ENCODE measurements at places on chromosomes 3 and 15.
A peak's percentile ranks its signal among the peaks of the same experiment; 100 is the strongest.

- ATAC-seq, result peak; percentile 63
Observed at GRCh38 chr3:4474683-4475490, 7.8 kb upstream of the SUMF1 start.

- peak; percentile 32 for ATAC-seq
Observed at GRCh38 chr3:9244495-9245183, 4.8 kb downstream of the SRGAP3 start.

DNA sequence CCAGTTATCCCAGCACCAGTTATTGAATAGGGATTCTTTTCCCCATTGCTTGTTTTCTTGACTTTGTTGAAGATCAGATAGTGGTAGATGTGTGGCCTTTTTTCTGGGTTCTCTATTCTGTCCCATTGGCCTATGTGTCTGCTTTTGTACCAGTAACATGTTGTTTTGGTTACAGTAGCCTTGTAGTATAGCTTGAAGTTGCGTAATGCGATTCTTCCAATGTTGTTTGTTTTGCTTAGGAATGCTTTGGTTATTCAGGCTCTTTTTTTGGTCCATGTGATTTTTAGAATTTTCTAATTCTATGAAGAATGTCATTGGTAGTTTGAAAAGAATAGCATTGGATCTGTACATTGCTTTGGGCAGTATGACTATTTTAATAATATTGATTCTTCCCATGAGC lies 94.3 kb upstream of the CHMP2B start:
- no peak for ATAC-seq

DNA sequence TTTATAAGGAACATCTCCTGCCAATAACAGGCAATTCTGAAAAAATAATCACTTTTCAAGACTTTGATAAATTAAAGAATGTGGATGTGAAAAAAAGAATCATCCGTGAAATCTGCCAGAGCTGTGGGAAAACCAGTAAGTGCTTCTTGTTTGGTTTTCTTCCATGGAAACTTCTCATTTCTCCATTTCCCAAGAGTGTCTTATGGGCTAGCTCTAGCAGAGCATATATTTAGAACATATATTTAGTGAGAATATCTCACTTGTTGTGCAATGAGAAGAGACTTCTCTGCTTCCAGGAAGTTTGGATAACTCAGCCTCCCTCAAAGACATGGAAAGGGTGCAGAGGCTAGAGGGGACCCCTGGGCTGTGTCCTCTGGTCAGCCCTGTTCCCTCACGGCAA lies 49.9 kb downstream of the COL6A5 start:
- ATAC-seq, result no peak

DNA sequence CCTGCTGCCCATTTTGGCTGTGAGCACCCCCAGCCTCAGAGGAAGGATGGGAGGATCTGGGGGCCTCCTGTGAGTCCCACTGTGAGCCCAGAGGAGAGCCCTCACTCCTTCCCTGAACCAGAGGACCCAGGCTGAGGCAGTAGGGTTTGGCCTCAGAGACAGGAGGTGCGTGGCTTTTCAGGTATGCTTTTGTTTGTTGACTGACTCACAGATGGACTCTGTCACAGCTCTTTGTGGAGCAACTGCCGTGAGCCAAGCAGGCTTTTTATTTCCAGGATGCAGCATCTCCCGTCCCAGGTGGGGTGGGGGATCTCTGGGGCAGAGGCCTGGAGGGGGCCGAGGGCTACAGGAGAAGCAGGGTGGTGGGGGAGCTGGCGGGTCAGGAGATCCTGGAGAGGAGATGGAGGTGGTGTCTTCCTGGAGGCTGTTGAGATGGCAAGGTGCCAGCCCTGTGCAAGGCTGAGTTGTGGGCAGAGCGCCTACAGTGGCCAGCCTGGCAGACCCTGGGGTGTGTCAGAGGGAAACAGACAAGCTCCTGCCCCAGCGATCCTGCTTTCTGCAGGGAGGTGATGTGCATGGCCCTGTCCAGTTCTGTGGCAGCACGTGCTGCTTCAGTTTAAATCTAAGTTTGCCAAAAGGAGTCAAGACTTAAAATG lies 24.0 kb downstream of the PLXNA1 start:
- no peak for ATAC-seq

DNA sequence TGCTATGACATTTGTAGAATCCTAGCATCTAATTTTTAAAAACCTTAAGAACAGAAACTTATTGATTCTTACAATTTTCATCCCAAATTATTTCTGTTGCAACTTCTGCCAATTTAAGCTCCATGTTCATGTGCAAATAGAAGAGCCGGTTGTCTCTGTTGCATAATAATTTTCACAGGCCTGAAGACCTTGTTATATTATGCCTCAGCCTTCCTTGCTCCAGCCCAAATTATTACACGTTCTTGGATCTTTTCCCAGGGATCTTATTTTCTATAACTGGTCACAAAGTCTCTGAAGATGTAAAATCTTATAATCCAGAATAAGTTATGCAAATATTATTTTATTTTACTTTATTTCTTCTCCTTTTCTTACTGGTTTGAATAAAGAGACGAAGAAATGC lies 210.7 kb upstream of the DPH6 start:
- no peak for ATAC-seq

DNA sequence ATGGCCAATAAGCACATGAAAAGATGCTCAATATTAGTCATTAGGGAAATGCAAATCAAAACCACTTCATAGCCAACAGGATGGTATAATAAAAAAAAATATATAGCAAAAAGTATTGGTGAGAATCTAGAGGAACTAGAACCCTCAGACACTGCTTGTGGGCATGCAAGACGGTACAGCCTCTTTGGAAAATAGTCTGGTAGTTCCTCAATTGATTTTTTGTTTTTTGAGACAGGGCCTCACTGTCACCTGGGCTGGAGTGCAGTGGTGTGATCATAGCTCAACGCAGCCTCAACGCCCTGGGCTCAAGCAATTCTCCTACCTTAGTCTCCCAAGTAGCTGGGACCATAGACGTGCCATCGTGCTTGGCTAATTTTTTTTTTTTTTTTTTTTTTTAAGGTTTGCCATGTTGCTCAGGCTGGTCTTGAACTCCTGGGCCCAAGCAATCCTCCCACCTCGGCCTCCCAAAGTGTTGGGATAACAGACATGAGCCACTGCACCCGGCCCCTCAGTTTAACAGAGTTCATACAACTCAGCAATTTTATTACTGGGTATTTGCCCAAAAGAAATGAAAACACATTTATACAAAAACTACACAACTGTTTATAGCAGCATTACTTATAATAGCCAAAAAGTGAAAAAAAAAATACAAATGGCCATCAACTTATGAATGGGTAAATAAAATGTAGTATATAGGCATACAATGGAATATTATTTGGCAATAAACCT lies 5.1 kb downstream of the PRC1 start:
- no peak for ATAC-seq

DNA sequence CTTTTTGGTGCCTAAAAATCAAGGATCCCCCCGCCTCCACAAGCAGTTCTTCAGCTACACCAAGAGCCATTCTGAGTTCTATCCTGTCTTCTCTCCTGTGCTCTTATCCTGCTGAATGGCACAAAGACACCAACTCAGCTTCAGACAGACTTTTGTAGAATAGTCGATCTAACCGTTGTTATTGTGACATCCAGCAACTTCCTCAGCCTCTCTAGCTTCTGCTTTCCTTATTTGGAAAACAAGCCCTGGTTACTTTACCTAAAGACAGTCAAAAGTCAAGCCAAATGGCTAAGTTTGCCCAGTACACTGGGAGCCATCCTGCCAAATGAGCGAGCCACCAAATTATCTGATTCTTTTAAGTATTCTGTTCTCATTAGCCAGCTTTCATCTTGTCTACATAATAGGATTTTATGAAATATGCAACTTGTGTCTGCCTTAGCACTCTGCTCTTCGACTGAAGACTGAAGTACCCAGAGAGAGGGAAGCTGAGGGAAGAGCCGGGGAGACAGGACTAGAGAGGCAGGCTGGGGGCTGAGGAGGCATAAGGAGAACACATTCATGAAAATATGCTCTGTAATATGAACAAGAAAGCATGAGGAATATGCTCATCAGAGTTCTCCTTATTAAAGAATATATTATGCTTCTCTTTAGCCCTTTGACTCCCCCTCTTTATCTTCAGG lies 35.1 kb downstream of the LYZL4 start:
- ATAC-seq, result no peak

- no peak for ATAC-seq
Observed at GRCh38 chr15:69343133-69343532, 44.4 kb downstream of the PAQR5 start.

DNA sequence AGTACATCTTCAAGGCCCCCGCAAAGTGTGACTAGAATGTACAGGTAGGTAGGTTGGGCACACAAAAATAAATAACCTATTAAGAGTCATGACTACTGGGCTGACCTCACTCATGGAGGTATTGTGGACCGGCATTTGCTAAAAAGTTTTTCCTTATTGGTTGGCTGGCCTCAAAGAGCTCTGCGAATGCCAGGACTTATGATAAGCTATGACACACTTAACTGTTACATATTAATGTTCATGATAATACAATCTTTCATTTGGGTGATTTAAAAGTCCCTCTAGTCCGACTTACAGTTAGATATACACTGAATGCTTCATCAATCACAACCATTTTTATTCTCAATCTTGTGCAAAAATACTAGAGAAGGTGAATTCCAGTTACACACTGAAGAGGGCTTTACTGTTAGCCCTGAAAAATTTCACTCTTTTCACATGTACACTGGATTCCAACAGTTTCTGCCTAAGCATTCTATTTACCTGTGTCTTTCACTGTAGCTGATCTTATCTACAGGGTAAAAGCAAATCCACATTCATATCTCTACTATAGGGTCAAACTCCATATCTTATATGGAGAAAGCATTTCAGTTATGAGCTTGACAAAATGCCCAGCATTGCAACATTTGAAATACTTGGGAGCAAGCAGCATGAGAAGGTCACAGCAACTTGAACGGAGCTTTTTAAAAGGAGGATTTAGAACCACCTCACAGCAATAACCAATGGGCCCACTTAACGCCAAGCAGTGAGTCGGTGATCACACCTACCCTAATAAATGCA lies 329.1 kb downstream of the FOXP1 start:
- 0 out of 3 replicates have a peak, but pooled peaks have one; percentile 3 for ATAC-seq

DNA sequence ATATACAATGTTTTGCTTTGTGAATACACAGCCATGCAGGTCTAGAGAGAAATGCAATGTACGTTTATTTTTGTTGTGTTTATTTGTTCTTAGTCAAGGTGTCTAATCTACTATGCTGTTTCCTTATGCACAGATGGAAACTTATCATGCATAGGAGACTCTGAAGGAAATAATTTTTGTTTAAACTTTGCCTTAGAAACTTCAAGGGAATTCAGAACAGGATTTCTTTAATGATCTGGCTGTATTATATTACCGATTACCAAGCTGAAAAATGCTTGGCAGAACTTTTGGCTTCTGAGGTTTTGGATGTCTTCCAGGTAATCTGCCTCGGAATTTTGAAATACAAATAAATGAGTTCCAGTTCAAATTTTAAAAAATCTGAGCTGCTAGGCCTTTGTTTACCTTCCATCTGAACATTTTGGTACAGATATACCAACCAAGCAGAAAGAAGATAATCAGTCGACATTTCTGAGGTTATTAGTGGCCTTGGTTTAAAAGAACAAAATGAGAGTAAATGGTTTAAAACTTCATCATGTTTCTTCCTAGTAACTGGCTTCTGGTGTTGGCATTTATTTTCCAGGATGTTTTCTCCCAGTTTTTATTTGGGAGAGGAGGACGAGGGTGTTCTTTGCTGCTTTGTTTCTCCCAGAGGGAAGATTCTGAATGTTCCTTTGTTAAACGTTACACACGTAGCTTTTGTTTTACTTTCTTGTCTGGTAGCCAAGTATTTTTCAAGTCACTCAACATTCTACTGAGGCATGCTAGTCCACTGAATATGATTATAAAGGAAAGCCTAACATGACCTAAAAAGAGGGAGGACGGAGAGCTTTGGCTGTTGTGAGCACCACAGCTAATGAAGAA lies 421.8 kb upstream of the TBL1XR1 start:
- ATAC-seq, result peak; percentile 65

DNA sequence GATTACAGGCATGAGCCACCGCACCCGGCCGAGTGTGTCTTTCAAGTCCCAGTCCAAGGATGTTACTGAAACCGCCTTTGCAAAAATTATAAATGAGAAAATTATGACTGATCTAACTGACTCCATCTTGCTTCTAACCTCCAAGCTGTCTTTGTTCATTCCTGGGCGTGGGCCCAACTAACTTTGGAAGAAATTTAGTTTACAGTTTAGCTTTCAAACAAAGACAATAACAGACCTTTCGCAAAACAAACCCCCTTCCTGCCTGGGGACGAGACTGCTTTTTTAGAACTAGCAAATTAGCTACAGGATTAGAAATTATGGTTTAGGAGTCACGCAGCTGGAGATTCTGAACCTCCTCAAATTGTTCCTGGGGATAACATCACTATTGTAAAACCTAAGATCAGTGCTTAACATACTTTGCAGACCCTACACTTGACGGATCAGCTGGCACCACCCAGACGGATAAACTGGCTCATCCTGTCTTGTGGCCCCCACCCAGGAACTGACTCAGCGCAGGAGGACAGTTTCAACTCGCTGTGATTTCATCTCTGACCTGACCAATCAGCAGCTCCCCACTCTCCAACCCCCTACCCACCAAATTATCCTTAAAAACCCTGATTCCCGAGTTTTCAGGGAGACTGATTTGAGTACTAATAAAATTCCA lies 23.8 kb downstream of the NANOGP8 start:
- ATAC-seq, result no peak

DNA sequence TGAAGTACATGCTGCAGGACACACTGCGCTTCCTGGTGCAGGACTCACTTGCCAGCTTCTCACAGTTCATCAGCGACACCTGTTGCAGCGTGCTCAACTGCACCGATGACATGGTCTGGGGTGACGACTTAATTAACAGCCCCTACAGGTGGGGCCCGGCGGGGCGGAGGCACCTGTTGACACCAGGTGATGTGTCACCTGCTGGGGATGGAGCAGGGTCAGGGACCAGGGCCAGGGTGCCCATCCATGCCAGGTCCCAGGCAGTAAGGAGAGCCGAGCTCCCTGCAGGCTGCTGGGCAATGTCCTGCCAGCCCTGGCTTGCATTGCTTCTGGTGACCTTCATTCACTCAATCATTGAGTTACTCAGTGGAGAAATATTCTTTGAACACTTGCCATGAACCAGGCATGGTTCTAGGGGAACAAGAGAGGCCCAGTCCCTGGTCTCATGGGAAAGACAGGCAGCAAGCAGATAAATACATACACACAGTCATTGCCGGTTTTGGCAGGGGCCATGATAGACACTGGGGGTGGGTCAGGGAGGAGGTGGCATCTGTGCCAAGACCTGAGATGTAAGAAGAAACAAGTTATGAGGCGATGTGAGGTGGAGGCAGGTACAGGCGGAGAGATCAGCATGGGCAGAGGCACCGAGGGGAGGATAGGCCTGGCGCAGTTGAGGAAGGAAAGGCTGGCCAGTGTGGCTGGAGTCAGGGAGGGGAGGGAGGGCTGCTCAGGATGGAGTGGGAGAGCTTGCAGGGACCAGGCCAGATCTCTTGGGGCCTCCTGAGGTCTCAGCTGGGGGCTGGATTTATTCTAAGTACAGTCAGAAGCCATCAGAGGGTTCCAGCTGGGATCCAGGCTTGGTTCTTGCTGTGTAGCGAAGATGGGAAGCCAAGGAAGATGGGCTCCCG lies 30.8 kb downstream of the DNAH1 start:
- peak; percentile 37 for ATAC-seq

All from SK-N-SH treated with all-trans-retinoic acid at 6 μM for 48 hours (cell line).